ENCODE measurements at places on chromosomes 7 and 10.

DNA sequence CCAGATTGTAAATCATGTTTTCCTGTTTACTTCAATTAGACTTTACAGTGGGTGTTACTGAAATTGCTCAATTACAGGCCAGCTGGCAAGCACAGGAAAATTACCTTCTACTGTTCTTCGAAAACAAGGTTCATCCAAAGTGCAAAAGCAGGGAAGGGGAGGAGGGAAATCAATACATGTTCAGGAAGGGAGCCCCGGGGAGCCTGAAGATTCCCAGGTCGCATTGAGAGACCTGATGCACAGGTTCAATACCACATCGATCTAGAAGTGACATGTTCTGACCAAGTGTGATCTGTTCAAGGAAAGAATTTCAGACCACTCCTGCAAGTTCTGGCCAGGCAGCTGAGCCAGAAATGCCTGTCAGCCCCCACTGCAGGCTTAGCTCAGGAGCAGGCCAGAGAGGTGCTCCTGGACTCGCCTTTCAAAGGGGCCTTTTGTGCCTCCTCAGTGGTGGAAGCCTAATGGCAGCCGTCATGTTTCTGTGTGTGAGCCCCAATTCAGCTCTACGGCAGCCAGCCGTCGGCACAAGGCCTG is 35.9 kb downstream of the FAM53B start:
- DNase-seq = no peak

DNA sequence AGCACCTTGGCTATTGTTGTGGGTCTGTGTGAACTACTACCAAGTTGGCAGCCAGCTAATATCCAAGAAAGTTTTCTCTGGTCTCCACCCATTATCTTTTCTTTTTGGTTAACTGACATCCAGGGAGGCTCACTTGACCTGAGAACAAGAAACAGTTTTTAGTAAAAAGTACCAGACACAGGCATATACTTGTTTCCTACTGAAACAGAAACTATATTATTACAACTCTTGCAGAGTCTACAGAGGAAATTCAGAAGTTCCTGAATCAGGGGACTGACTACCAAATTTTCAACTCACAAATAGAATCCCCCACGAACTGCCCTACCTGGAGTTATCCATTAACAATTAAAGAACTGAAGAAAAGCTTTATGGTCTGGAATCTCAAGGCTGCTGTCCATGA is 168.9 kb downstream of the KCND2 start:
- no peak for DNase-seq

DNA sequence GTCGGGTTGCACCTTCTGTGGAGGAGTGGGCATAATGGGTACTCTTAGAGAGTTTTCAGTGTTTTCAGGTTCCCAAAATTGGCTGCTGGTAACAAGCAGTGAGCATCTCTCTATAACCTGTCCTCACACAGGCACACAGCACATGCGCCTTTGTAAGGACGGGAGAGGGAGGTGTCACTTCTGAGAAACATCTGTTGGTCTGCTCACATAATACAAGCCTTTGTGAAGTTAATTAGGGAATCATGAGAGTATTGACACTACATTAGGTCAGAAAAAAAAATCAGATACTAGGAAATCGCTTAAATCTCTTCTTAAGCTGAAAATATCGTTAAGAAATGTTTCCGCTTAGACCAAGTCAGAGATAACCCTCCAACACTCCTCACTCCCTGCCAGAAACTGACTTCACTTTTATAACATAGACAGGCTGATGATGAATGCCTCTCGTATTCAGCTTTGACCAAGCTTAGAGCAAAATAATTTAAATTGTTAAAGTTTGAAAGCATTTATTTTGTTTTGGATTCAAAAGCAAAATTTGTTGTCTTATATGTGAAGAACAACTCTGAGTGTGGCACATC is 769.7 kb downstream of the TNS3 start:
- peak; percentile 78 for DNase-seq

GRCh38 chr10:13587391-13587790 is 626 bp downstream of the PRPF18 start:
- no peak for DNase-seq

- no peak for DNase-seq
These were observed 62.1 kb downstream of the PTEN start for GRCh38 chr10:87925570-87925969.

- DNase-seq = no peak
These were observed 33.8 kb downstream of the PIK3AP1 start for GRCh38 chr10:96686514-96686913.

DNA sequence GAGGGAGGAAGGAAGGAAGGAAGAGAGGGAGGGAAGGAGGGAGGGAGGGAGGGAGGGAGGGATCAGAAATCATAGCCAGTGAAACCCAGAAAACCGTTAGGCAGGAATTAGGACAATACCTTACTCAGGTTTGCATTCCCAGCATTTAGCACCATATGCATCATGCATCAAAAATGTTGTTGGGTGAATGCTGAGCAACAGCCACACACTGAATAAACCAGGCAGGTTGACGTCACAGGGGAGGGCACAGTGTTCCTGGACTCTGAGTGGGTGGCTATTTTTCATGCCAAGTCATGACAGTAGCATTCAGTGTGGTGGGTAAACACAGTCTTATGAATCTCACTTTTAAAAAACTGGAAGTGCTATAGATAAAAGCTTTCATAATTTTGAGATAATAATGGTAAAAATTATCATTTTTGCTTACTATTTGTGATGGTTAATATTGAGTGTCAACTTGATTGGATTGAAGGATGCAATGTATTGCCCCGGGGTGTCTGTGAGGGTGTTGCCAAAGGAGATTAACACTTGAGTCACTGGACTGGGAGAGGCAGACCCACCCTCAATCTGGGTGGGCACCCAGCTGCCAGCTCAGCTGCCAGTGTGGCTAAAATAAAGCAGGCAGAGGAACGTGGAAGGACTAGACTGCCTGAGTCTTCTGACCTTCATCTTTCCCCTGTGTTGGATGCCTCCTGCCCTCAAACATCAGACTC is 199.1 kb upstream of the PRKCQ start:
- DNase-seq = peak; percentile 92

DNA sequence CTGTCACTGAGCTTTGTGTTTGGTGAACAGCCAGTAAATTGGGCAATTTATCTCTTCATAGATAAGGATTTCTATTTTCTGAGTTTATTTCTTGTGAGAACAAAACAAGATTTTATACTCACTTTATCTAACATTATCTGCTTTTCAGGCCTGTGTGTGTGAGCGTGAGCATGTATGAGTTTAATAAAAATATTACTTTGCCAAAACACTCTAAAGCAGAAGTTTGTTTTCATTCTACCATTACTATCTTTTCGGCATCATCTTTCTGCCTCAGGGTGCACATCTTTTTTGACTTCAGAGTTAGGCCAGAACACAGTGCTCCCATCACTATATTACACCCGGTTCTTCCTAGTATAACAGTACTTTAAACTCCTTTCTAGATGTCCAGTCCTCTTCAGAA is 13.0 kb downstream of the ZWINT start:
- DNase-seq = no peak

- DNase-seq = no peak
These were observed 57.0 kb downstream of the BRAF start for GRCh38 chr7:140867467-140868462.

DNA sequence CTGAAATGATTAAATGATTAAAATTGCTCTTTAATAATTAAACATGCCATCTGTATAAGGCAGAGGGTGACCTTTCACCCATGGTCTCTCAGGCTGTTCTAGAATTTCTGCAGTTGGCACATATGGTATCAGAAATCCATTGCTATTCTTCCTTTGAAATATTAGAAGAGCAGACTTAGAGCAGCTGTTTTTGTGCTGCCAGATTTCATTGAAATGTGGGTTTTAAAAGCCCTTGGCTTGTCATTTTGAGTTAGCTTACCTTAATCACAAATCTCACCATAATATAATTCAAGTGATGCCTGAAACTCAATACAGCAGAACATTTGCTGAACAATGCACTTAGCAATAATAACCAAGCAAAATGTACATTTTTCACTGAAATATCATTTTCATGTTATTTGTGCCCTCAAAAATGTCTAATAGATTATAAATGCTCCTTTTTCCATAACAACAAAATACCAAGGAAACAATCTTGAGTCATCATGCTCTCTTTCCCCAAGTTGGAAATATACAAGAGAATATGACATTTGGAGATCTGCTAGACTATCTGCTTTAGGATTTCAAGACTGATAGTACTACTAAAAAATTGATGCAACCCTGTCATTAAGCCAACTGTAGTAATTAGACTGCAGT is 16.1 kb upstream of the PTTG1IP2 start:
- peak; percentile 77 for DNase-seq

- DNase-seq = peak; percentile 74
These were observed 655 bp downstream of the KLHL7 start for GRCh38 chr7:23106057-23106822.

- no peak for DNase-seq
These were observed 1055.5 kb upstream of the GHITM start for GRCh38 chr10:83083831-83084230.

- DNase-seq = no peak
These were observed 1.9 kb downstream of the DLX5 start for GRCh38 chr7:97022491-97023306.

GRCh38 chr10:58807629-58808022 is 295.0 kb downstream of the BICC1 start:
- no peak for DNase-seq

DNA sequence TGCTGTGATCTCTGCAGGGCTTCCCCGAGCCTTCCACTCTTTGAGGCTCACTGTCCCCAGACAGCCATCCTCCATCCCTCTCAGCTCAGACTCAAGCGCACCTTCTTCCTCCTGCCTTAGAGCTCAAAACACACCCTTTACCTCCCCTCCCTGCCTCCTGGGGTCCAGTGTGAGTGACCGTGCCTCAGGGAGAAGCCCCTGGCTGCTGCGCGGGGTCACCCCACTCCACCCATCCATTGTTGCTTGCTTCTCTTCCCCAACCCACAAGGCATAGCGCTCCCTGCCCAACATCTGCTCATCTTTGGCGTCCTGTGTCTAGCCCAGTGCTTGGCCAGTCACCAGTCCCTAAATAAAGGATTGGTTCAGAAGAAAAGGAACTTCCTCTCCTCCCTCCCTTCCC is 170.3 kb downstream of the TCERG1L start:
- no peak for DNase-seq

GRCh38 chr7:332646-333392 is 42.8 kb downstream of the FOXL3 start:
- peak; percentile 74 for DNase-seq

DNA sequence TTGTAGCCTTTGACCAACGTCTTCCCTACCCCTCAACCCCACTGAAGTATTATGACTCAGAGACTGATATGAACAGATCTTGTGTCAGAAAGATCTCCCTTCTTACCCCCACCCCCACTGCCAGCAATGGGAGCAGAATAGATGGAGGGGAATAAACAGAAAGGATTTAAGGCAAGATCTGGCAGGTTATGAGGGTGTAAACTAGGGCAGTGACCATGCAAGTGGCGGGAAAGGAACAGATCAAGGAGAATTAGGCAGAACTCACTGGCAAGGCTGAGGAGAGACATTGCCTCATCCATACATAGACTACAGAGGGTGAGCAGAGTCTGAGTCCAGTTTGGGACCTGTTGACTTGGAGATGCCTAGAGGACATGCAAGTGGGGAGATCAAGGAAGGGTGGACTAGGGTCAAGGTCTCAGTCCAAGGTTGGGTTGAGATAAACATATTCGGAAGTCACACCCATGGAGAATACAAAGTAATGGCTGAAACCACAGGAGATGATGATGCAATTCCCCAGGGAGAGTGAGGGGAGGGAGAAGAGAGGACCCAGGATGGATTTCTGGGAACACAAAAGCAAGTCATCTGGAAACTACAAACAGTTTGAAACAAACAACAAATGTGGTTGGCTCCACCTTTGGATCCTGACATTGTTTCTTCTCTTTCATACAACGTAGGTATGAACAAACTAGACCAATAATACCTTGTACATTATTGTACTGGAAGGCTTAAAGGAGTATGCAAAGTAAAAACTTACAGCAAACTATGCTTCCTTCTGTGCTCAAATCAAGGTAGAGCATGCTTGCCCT is 44.9 kb upstream of the IL6 start:
- DNase-seq = no peak

DNA sequence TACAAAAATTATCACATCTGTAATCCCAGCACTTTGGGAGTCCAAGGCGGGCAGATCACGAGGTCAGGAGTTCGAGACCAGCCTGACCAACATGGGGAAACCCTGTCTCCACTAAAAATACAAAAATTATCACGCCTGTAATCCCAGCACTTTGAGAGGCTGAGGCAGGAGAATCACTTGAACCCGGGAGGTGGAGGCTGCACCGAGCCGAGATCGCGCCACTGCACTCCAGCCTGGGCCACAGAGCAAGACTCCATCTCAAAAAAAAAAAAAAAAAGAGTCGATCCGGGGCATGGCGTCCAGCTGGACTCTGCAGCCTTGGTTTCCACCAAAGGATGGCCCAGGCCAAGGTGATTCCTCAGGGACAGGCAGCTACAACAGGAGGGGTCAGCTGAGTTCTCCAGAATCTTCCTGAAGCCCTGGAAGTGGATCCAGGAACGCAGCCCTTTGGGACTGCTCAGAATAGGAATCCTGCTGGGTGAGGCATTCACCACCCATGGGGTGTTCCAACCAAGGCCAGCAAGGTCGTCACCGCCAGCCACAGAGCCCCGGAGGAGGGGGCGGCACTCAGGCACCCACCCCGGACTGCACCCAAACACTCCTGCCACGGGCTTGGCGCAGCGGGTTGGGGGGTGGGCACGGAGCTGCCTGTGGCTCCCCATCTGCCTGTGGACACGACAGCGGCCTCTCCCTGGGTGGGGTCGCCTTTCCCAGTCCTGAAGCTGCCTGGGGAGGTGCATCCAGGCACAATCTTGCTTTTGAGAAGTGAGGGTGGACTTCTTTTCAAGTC is 12.0 kb upstream of the UTF1 start:
- no peak for DNase-seq

Data from myocyte (in vitro differentiated cells).